ENCODE measurements at places on chromosomes 2 and 18.

- no peak for DNase-seq
Measured at GRCh38 chr2:102809291-102810189, 47.7 kb downstream of the TMEM182 start.

DNA sequence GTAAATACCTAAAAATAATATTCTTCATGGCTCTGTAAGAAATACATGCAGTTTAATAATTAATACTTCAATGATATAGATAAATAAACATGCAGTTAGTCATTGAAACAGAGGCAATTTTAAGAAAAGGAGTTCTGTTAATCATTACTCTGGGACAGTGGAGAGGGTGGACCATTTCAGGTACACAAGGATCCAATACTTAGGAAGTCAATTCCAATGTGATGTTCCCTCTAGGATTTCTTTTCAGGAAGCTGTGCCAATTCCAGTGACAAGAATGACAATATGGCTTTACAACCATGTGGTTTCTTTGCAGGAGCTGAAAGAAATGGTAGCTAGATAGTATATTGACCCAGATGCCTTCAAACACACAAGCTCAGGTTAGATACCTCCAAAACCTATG, 175.8 kb upstream of the NETO1 start:
- DNase-seq = no peak

GRCh38 chr2:3972377-3972776, 269.0 kb downstream of the DCDC2C start:
- DNase-seq = no peak

DNA sequence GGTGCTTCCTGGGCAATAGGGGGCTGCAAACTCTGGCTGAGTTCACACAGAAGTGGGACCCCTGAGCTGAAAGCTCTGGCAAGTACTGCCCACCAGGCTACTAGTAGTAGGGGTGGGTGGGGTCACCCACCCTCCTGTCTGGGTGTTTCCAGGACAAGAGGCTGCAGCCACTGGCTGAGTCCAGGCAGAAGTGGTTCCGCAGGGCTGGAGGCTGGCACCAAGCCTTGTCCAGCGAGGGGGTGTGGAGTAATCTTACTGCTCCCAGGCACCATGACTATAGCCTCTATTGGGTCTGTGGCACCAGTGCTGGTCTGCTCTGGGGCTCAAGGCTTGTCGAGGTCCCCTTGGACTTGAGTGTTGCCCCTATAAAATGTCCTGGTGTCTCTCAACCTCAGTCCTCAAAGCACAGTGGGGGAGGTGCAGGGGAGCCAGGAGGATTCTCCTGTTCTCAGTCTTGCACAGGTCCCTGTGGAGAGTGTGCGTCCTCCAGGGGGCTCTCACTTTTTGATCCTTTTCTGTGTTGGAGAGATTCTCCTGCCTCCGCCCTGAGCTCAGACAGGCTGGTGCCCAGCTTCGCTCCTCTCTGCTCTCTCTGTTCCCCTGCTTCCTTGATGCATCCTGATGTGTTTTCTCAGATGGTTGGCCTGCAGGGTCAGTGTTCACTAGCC, 48.1 kb downstream of the NUP35 start:
- peak; percentile 63 for DNase-seq

GRCh38 chr2:32355976-32356680, 695 bp upstream of the BIRC6 start:
- no peak for DNase-seq

DNA sequence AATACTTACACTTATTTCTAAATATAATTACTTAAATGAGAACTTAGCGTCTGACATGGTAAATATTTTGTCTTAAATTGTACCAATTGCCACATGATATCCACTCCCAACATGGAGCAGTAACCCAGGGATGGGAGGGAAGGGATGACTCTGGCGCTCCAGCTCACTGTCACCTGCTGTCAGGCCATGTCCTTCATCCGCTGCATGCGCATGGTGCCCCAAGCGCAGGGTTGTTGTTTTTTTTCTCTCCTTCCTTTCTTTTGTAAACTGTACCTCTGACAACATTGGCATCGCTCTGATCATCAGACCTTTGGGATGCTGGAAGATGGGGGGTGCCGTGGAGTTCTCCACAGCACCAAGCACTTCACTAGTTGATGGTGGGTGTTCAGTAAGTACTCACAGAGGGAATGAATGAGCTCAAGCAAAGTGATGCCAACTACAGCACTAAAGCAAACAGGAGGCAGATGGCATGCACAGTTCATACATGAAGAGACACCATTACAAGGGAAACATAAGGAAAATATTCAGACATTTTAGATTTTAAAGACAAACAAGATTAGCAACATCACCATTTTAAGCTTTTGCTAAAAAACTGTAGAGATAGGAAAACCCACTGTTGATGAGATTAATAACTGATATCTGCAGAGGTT, 247.8 kb downstream of the GBX2 start:
- DNase-seq = no peak

- no peak for DNase-seq
Measured at GRCh38 chr2:160909781-160910242, 250.4 kb upstream of the TANK start.

DNA sequence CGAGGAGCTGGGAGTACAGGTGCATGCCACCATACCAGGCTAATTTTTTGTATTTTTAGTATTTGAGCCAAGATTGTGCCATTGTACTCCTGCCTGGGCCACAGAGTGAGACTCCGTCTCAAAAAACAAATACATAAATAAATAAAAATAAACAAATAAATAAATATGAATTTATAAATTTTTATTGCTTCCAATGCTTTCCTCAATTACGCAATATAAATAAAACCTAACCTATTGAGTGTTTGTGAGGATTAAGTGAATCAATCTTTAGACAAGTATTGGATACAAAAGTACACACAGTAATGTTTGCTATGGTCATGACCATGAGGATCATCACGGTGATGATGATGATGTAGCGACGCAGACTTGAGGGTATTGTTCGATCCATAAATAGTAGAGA, 257.4 kb downstream of the ASXL3 start:
- DNase-seq = no peak

GRCh38 chr2:9178110-9178903, 28.3 kb upstream of the ASAP2 start:
- no peak for DNase-seq
